ENCODE measurements at places on chromosomes 6 and 20.

GRCh38 chr6:72654071-72654621, 32.3 kb downstream of the KCNQ5 start:
- no peak for DNase-seq

- no peak for DNase-seq
Measured at GRCh38 chr20:22890594-22891300, 144.4 kb upstream of the SSTR4 start.

DNA sequence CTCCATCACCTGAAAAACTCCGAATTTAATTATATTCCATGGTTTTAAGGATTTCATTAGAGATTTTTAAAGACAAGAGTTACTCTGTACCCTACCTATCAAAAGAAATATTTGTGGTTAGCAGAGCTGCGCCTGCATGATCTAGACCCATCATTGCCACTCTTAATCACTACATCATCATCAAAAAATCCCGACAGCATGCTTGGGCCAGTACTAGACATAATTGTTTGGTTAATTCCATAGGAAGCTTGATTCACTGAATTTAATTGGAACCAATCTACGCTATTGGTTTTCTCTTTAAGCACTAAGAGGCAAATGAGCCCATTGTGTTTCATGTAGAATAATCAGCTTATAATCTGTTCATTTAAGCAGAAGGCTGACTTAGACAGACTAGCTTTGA, 33.4 kb upstream of the RNF217 start:
- no peak for DNase-seq

DNA sequence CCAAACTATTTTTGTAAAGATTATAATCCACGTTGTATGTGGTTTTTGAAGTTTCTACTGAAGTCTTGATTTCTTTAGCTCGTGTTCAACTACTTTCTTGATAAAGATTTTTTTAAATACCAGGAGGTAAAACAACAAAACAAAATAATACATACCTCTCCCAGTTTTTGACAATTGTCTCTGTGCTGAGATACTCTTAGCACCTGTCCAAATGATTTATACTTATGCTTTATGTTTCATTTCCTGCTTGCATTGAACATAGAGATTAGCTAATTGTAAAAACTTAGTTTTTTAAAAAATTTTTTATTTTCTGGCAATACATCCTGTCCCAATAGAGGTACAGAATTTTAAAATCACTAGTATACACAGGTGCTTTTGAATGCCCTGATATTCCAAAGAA, 506.9 kb upstream of the ADGRB3 start:
- no peak for DNase-seq

GRCh38 chr20:9617940-9618339, 103.5 kb downstream of the LAMP5 start:
- no peak for DNase-seq

DNA sequence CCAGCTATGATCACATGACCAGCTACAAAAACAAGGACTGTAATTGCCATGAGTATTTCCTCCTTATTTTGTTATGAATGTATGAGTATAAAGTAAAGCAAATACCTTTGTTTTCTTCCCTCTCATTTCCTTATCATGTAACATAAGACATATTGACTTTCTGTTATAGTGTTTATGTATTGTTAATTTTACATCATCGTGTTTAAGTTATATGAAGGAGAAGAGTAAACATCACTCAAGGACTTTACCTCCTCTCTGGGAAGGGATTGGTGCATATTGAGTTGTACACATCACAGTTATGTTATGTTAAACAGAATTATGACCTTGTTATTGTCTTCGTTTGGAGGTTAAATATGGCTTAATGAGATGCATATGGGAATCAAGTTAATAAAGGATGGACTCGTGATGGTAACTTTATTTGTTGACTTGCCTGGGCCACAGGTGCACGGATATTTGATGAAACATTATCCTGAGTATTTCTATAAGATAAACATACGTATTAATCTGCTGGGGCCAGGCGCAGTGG, 57.3 kb upstream of the CNKSR3 start:
- DNase-seq, result no peak

DNA sequence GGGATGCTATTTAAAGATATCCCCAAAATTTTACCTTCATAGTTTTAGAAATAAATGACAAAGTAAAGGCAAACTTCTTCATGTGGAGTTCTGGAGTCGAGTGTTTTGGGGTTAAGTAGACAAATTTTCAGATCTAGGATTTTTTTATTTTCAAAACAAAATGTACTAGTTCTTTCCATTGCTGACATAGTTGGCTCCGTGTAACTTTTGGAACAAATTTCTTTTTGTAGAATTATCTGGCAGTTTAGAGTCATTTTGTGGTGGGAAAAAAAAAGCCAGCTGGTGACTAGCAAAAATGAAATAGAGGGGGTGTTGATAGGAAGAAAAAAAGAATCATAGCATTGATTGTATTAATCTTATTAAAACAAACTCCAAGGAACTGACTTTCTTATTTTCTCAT, 131.6 kb upstream of the TCF21 start:
- no peak for DNase-seq

GRCh38 chr6:143966312-143966711, 41.7 kb downstream of the PLAGL1 start:
- no peak for DNase-seq

DNA sequence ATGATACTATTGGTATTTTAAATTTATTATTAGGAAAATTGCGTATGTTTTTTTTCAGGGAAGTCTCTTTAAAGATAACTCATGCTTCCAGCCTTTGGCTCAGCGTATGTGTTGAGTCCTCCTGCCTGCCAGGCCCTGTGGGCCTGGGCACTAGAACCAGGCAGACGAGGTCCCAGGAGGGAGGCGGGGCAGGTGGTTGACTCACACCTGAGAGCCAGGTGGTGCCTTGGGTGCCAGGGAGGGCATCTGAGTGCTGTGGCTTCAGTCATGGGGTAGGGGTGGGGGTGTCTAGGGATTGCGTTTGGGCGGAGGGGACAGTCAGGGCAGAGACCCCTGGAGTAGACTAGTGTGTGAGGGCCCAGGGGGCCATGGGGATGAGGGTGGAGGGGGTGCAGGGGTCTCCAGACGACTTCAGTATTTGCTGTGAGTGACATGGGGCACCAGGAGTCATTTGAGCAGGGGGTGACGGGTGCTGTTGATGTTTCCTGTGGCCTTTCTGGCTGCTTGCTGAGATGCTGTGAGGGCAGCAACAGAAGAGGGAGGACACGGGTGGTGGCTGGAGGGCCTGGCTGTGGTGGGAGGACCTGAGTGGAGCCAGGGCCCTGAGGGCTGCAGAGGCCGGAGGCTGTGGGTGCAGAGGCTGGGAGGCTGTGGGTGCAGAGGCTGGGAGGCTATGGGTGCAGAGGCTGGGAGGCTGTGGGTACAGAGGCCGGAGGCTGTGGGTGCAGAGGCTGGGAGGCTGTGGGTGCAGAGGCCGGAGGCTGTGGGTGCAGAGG, 14.8 kb upstream of the ADRM1 start:
- no peak for DNase-seq

DNA sequence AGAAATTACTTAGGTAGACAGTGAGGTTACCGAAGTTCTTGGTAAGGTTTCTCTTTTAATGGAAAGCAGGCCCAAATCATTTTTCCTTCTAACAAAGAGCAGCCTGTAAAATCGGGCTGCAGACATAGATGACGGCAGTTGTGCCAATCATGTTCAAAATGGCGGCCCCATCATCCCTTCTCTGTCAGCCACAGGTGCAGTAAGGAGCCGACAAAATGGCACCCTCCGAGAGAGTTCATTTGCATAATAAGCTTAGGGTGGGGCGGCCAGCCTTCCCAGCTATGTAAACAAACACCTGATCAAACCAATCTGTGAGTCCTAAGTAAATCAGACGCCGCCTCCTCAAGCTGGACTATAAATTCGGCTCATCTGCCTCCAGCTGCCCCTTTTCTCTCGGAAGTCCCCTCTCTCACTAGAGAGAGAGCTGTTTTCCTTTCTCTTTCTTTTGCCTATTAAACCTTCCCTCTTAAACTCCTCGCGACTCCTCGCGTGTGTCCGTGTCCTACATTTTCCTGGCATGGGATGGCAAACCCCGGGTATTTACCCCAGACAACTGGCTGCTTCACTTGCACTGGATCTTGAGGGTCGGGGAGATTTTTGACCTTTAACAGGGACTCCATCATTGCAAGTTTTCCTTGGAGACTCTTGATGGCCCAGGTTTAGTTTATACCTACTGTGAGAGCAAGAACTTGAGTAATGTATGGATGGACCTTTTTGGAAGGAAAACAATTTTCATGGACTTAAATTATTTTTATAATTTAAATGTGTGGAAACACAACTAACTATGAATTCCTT, 8.9 kb upstream of the DDR1 start:
- no peak for DNase-seq

DNA sequence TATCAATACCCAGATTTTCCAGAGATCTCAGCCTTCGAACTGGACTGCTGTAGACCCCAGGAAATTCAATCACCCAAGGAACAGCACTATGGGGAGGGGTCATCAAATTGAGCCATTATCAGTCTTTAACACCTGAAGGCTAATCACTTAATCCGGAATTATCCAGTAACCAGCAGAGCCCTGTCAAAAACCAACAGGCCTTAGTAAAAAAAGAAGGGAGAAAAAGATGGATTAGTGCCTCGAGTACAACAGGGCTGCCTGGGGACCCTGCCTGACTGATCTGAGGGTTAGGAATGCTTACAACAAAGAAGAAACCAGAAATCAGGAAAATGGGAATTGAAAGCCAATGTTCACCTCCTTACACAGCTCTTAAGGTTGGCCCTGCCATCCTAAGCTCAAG, 7.6 kb downstream of the RRAGD start:
- no peak for DNase-seq

DNA sequence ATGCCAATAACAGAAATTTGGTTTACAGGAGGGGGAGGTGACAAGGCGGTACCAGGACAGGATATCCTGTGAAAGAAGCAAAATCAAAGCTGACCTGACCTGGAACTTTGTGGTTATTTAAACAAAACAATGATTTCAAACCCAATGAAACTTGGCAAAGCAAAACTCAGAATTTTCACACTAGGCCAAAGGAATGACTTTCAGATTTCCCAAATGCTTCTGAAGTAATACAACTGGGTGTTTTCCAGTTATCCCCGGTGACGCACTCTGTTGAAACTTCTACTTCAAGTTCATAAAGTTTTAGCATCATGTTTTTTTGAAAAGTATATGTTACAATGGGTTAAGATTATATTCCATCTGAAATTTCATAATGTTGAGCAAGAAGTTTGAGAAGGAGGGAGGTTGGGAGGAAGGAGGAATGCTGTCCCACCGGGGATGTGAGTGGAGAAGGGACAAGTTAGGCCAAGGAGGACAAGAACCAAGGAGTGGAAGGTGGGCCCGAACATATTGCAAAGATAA, 78.1 kb upstream of the TRAF3IP2 start:
- DNase-seq, result no peak

DNA sequence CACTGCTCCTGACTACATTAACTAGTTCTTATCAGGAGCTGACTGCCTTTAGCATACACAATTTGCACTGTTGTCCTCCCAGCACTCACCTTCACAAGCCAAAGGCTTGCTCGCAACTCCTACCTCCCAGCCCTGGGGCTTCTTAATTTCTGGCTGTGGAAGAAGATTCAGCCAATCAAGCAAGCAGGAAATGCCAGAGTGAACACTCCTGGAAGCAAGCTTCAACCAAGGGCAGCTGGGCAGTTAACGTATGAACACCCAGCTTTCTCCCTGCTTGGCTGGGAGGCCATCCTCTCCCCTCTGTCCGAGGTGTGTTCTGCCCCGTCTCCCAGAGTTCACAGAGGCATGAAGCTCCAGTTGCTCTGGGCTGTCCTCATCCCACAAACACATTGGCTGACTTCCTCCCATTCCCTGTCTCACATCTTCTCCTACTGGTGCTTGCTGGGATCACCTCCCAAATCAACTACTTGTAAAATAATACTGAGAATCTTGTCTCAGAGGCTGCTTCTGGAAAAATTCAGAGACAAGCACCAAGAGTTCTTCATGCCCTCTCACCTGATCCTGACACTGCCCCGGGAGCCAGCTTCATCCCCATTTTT, 15.3 kb upstream of the SRSF6 start:
- DNase-seq, result no peak

- DNase-seq, result no peak
Measured at GRCh38 chr20:52152921-52153320, 38.7 kb downstream of the ZFP64 start.

DNA sequence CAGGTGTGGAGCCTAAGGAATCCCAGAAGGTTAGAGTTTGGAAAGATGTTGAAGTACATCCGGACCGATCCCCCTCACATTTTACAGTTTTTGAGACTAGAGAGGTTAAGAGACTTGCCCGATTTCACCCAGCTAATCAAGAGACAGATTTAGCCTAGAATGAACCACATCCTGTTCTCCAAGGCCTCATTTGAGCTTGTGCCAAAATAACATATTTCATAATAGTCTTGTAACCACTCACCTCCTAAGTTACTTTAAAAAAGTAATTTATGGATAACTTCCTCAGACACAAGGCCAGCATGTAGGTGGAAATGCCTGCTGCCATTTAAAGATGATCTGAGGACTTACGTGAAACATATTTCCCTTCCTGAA, 39.8 kb upstream of the ARHGAP18 start:
- DNase-seq, result no peak

- no peak for DNase-seq
Measured at GRCh38 chr6:151081656-151082055, 158.1 kb upstream of the AKAP12 start.

DNA sequence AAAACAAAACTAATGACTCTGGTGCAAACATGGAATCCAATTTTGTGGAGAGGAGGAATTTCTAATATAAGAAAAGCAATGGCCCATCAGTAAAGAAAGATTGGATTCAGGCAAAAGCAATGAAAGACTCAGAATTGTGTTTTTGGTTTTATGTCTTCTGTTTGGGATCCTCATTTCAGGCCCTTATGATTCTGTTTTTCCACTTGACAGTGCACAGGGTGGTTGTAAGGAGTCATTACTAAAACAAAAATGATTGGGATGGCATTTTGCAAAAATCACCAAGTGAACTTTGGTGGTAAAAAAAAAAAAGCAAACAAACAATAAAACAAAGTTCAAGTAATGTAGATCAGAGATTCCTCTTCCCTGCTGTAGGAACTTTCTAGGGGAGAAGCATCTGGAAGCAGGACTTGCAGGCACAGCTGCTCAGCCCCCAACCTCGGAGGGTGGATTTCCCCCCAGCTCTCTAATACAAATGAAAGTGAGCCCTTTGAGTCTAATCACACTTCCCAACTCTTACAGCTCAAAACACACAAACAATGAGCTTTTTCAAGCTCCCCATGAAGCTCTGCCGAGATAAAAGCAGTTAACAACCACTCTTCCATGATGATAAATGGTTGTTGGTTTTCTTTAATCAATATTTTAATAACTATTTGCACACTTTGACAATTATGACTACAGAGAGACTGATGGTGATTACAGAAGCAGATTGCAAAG, 177.7 kb downstream of the ZDHHC14 start:
- DNase-seq, result no peak
